ENCODE measurements at places on chromosomes 12 and 14.
A peak's percentile ranks its signal among the peaks of the same experiment; 100 is the strongest.

DNA sequence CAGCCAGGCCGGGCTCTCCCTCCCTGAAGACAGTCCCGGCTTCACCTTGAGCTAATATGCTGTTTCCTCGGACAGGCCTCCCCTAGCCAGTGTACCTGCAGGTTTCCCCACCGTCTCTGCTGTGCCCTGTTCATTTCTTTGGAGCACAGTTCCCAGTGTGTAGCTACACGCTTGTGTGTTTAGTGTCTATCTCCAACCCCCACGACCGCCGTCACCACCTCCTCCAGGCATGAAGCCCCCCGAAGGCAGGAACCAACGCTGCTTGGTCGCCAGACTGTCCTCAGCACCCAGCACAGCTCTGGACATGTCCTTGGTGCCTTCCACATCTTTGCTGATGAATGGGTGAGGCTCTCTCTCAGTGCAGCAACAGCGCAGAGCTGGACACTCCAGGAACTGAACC, 26.2 kb upstream of the PLEKHG6 start:
- no peak for DNase-seq

- DNase-seq, result no peak
Observed at GRCh38 chr14:51816031-51816430, 44.4 kb upstream of the GNG2 start.

DNA sequence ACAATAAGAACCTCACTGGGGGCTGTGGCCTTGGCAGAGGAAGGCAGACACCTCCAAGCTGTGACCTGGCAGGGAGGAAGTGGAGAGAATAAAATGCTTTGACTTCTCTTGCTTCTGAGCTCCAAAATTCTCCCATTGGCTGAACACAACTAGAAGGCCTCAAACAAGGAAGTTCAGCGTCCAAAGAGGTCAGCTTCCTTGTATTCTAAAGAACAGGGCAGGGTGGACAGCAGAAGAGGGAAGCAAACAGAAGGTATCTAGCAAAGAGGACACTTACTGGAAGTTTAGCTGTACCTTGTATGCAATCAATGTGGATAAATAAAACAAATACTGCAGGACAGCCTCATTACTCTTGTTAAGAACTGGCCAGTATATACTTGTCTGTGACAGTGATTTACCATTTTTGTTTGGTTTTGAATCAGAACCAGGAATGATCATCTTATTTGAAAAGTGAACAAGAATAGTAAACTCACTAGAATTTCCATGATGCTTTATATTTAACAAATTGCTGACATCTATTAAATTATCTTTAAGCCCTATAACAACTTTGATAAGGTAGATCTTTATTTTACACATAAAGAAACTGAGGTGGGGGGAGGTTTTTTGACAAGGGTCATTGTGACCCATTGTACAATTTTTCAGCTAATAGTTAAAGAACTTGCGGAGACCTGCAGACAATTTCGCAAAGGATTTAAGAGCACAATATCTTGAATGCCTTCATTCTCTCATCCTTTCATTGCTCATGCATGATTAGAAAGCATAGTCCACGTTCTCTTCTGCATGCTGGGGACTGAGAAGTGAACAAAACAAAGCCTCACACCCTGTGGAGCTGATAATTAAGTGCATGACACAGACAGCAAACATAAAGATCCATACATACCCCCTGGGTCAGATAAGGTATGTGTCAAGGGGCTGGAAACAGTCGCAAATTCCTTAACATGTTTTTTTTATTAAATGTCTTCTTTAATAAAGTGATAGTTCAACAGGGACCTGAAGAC, 1448.0 kb downstream of the AACS start:
- no peak for DNase-seq

DNA sequence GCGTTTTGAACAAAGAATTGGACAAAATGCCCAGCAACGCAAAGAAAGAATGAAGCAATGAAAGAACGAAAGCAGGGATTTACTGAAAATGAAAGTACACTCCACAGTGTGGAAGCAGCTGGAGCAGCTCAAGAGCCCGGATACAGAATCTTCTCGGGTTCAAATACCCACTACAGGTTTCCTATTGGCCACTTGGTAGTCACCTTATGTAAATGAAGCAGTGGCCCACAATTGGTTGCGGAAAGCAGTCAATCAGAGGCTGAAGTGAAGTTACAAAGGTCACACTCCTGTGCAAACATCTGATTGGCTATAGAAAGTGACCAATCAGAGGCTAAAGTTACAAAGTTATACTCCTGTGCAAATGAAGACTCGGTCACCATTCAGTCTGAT, 15.0 kb upstream of the PPP1R13B start:
- no peak for DNase-seq

- DNase-seq, result no peak
Observed at GRCh38 chr12:4401117-4401516, 21.6 kb upstream of the FGF23 start.

- no peak for DNase-seq
Observed at GRCh38 chr12:49534731-49535278, 4.0 kb upstream of the KCNH3 start.

- DNase-seq, result no peak
Observed at GRCh38 chr14:99229654-99230207, 42.3 kb downstream of the BCL11B start.

GRCh38 chr14:72646861-72647528, 246.9 kb downstream of the DPF3 start:
- DNase-seq, result no peak

DNA sequence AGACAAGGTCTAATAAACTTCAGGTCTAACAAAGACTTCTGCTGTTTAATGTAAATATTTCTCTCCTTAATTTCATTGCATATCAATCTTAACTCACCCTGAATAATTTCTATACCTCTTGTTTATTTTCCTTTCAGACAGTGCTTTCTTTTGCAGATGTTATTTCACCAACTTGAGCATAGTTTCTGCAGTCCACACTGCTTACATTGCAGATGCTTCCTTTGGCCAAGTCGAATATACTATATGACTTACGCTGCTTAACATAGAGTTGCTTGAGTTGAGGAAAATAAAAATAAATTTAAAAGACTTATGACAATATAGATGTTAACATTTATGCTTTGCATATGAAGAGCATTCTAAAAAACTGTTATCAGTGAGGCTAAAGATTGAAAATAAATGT, 217.7 kb downstream of the PTPRO start:
- DNase-seq, result no peak

DNA sequence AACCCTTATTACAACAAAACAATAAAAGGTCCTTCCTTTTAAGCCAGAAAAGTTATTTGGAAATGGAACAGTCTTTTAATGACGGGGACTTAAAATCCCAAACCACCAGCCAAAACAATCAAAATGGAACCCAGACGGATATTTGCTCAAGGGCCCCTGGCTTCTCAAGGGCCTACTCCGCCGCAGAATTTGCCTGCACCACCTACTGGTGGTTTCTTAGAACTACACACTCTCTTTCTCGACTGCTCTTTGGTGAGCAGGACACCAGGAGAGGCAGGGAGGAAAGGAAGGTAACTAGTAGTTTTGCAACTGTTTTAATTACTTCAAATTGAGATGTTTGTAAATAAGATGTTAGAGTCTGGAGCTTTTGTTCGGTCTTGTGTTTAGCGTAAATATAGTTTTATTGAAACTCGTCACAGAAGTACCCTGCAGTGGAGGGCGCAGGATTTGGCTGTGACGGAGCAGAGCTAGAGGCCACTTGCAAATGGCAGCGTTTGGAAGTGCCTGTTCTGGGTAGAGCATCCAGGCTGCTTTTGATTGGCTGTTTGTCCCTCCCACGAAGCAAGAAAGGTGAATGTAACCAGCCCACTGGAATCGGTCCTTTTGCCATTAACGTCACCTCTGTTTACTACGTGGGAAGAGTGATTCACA, 238.5 kb downstream of the CACNA1C start:
- no peak for DNase-seq

DNA sequence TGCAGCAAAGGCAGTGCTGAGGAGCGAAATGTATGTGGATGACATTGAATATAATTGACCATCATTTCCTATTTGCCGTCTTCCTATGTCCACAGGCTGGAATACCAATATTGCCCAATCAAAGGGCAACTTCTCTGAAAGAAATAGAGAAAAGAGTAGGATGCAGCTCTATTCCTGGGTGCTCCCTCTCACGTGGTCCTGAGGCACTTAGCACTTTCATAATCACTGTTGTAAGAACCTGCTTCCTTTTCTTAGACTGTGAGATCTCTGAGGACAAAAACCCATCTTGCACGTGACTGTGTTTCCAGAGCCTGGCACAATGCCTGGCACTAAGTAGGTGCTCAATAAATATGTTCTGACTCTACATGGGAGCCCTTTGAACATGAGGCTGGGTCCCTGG, 122.7 kb upstream of the CPM start:
- DNase-seq, result no peak

DNA sequence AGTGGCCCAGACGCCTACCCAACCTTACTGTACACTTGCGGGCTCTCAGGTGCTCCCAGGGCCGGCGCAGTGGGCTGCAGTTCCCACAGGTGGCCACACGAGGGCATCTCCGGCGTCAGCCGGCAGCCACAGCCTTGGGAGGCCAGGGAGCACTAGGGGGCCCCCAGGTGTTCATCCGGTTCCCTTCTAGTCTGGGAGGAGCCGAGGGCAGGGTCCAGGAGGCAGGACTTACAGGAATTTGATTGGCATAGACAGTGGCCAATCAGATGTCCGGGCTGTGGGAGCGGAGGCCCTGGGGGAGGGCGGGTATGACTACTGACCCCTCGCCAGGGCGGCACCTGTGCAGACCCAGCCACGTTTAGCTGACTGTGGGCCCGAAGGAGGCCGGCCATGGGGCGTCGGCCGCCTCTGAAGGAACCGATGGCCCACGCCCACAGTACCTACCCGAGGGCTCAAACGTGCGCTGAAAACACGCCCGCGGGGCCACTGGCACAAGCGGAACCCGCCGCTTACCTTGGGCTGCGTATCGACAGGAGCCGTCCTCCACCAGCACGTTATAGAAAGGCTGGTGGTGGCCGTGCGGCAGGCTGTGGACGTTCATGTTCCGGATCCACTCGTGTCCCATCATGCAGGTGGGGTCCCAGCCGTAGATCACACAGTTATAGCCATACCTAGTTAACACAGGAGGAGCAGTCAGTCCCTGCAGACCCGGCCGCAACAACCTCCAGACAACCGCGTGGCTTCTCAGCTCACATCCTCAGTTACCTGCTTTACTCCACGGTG, 34.8 kb downstream of the FBXO21 start:
- DNase-seq, result peak; percentile 43

GRCh38 chr12:58395056-58395455, 453.7 kb downstream of the ATP23 start:
- DNase-seq, result no peak

DNA sequence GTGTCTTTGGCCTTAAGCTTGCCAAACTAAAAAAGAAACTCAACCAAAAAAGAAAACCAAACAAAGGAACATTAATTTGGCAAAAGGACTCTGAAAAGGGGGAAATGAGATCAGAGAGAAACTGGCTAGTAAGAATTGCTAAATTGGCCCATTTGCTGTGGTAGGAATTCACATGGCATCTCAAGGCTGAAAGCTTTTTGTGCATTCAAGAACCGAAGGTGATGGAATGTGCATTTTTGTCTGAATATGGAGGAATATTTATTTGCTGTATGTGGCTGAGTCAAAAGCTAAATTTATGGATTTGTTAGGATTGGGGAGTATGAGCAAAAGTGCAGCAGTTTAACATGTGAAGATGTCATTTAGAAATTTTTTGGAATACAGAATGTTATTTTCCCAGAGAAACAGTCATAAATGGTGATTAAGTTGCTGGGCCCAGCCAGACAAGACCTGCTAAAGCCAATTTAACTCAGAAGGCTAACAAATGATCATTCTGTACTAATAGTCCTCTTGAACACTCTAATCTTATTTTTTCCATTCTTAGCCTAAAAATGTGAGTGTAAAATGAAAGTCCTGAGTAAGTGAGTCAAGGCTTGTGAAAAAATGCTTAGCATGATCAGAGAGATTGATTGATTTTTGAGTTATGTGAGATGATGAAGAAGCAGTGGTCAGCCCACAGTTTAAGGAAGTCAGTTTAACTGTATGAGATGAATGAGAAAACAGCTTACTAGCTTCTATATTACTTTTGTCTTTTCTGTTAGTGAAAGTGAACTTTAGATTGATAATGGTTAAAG, 94.1 kb downstream of the ANO6 start:
- DNase-seq, result no peak

GRCh38 chr14:21199611-21200560, 44.0 kb upstream of the OR5AU1 start:
- DNase-seq, result no peak

GRCh38 chr12:66002812-66003211, 127.7 kb downstream of the LLPH start:
- no peak for DNase-seq

DNA sequence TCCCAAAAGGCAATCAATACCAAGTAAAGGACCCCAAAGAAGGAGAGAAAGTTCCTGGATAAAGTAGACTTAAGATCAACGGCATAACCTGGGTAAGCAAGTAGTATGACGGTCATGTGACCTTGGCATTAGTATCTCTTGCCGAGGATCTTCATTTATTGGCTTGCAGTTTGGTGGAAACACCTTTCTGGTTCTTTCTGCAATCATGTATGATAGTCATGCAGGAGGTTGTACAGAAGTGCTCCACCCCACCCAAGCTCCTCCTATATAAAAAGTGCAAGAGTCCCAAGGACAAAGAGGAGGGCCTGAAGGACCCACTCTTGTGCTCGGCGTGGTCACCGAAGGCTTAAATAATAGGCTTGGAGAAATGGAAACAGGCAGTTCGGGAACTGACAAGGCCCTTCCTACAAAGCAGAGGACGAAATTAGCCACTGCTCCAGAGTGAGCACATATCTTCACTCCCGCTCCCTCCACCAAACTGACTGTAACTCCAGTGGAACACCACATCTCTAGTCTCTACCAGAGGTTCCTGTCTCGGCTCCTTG, 750 bp downstream of the CS start:
- DNase-seq, result peak; percentile 4

- no peak for DNase-seq
Observed at GRCh38 chr12:79331870-79332269, 358.9 kb downstream of the PAWR start.

- no peak for DNase-seq
Observed at GRCh38 chr14:100675699-100676684, 50.7 kb upstream of the DLK1 start.

GRCh38 chr12:111776836-111777344, 10.2 kb downstream of the ALDH2 start:
- no peak for DNase-seq

DNA sequence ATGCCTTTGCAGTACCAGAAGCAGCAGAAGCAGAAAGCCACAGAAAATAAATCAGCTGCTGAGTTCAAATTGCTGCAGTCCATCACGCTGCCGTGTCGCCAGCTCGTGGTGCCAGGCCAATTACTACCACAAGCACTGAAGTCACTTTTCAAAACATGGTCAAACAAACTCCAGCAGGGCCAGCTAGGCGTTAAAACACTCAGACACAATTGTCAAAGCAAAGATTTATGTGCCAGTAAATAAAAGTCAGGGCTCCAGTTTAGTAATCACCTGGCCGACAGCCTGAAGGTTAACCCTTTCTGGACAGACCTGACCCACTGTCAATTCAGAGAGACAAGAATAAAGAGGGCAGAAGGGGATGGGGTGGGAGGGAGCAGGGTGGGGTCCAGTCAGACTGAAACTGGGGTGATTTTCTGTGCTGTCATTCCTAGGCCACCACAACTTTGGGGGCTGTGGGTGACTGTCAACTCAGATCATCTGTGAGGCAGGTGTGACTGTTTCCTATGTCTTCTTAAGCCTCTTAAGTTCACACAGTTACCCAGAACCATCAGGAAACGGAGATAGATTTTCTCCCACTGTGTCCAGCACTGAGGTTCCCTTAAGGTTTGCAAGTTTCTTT, 109.8 kb upstream of the FUT8 start:
- no peak for DNase-seq
